ENCODE measurements at places on chromosomes 16 and 17.

DNA sequence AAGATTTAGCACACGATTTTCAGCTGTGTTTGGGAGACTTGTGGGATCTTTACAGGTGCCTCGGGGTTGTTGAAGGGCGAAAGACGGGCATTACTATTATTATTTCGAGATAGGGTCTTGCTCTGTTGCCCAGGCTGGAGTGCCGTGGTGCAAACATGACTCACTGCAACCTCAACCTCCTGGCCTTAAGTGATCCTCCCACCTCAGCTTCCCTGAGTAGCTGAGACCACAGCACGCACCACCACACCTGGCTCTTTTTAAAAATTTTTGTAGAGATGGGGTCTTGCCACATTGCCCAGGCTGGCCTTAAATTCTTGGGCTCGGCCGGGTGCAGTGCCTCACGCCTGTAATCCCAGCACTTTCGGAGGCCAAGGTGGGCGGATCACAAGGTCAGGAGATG, 29.7 kb upstream of the PHB1 start:
- no peak for DNase-seq

- no peak for DNase-seq
Observed at GRCh38 chr17:56929362-56929969, 15.6 kb upstream of the TRIM25 start.

DNA sequence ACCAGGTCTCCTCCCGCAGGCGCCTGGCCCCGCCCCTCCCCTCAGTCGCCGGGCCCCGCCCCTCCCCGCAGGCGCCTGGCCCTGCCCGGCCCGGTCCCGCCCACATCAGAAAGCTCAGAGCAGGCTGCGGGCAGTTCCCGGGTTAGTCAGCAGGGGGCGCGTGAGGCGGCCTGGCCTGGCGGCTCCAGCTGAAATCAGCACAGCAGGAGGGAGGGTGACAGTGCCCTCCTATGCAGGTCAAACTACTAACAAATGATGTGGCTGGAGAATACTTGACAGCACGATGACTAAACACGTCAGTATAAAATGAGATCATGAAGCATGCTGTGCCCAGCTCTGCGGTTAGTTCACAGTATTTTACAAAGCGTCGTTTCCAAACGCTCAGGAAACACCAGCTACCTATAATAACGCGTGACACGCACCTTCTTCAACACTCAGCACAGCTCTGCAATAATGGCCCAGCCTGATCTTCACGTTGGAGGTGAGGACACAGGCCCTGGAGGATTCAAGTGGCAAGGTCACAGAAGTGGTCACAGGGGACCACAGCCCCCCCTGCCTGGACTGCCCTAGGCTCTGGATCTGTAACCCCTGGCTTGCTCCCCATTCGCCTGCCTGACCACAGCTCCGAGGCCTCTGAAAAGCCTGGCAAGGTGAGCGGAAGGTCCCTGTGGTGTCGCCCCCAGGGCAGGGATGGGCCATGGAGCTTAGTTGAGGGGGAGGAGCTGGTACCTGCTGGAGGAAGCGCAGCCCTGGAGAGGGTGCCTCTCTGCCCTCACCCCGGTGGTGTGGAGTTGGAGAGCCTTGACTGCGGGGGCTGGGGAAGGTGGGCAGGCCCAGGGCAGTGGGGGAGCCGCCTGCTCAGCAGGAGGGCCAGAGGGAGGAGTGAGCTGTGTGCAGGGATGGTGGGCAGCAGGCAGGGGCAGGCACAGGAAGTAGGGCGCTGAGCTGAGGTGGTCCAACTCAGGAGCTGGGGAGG, 81.2 kb downstream of the KCNJ12 start:
- DNase-seq, result peak; percentile 92

GRCh38 chr17:49230636-49231562, at the start of gene PHOSPHO1:
Gene PHOSPHO1, minus strand, starts transcription at chr17:49230787. Its CDS starts 4,096 bp downstream, at chr17:49226691.
- peak; percentile 78 for DNase-seq

- DNase-seq, result peak; percentile 71
Observed at GRCh38 chr17:19410875-19411620, at the start of gene RNF112. Gene RNF112, plus strand, starts transcription at chr17:19411232. Its CDS starts 177 bp downstream, at chr17:19411409.

- no peak for DNase-seq
Observed at GRCh38 chr17:2459917-2460271, 51.8 kb downstream of the METTL16 start.

GRCh38 chr16:88878967-88879787, 12.7 kb upstream of the PABPN1L start:
- DNase-seq, result no peak

Data from cardiac fibroblast (primary cell).